ENCODE measurements at places on chromosomes 4 and X. TPM values are rescaled to one million over a fixed set of nuclear protein-coding genes. Genes with fewer than 3 reads are reported as not detected.

The SH2D1A gene
- not detected for total RNA-seq

The CFAP97 gene
- 39.4 TPM for total RNA-seq

The CAPN6 gene
- total RNA-seq: not detected

The SPANXD gene
- not detected for total RNA-seq

The CENPE gene
- 2.1 TPM for total RNA-seq

The ACOT9 gene
- total RNA-seq: 31.5 TPM

The ARSJ gene
- 22.9 TPM for total RNA-seq

The TMPRSS11F gene
- not detected for total RNA-seq

The CLDN22 gene
- not detected for total RNA-seq

The NIPAL1 gene
- under 0.01 TPM for total RNA-seq

The ASB11 gene
- total RNA-seq: not detected

The ABLIM2 gene
- total RNA-seq: 0.14 TPM

The PCSK1N gene
- 0.09 TPM for total RNA-seq

The TEX11 gene
- 0.09 TPM for total RNA-seq

The GSX2 gene
- total RNA-seq: not detected

The CTAG1A gene
- not detected for total RNA-seq

The HEPH gene
- total RNA-seq: 15.1 TPM

The SUPT20HL2 gene
- total RNA-seq: 0.14 TPM

The CLNK gene
- total RNA-seq: not detected

The SH3BGRL gene
- 34.8 TPM for total RNA-seq

The NKX3-2 gene
- total RNA-seq: not detected

The CSAG2 gene
- total RNA-seq: not detected

The PKD2 gene
- total RNA-seq: 108 TPM

The CFI gene
- 6.9 TPM for total RNA-seq

The SMIM20 gene
- total RNA-seq: 33.6 TPM

The ETDB gene
- not detected for total RNA-seq

The FAM149A gene
- total RNA-seq: 7.0 TPM

The DRD5 gene
- total RNA-seq: not detected

The TENM3 gene
- total RNA-seq: 17.4 TPM

The CXorf65 gene
- not detected for total RNA-seq

The SMIM43 gene
- total RNA-seq: 5.4 TPM

The BMX gene
- 0.14 TPM for total RNA-seq

The ZFYVE28 gene
- total RNA-seq: 9.4 TPM

The RTL9 gene
- 0.14 TPM for total RNA-seq

The DGKQ gene
- 14.2 TPM for total RNA-seq

The GABRE gene
- total RNA-seq: 58.4 TPM

The CXCR3 gene
- not detected for total RNA-seq

The RHOXF1 gene
- total RNA-seq: not detected

The IL1RAPL1 gene
- total RNA-seq: 0.46 TPM

The NXF2 gene
- not detected for total RNA-seq

The RIPPLY1 gene
- not detected for total RNA-seq

The XG gene
- total RNA-seq: 7.9 TPM

The KIF4A gene
- total RNA-seq: 1.8 TPM

The FOXR2 gene
- not detected for total RNA-seq

The TLR1 gene
- total RNA-seq: 0.92 TPM

Measured in smooth muscle cell of bladder (primary cell).